Activated T-cell treated with anti-CD3 and anti-CD28 coated beads, Interleukin-2, amount 50 U/mL, for 24 hours (primary cell): ENCODE measurements at places on chromosomes 3 and 15.

- DNase-seq: peak; percentile 30
Measured at GRCh38 chr3:35639254-35640186, at the start of gene ARPP21. Gene ARPP21 (plus strand): TSS chr3:35639525. CDS start chr3:35681752, 42,227 bp downstream.

GRCh38 chr3:151264605-151265004 is 13.7 kb downstream of the P2RY14 start:
- no peak for DNase-seq

- DNase-seq: no peak
Measured at GRCh38 chr3:53892286-53892637, 603 bp upstream of the SELENOK start.

DNA sequence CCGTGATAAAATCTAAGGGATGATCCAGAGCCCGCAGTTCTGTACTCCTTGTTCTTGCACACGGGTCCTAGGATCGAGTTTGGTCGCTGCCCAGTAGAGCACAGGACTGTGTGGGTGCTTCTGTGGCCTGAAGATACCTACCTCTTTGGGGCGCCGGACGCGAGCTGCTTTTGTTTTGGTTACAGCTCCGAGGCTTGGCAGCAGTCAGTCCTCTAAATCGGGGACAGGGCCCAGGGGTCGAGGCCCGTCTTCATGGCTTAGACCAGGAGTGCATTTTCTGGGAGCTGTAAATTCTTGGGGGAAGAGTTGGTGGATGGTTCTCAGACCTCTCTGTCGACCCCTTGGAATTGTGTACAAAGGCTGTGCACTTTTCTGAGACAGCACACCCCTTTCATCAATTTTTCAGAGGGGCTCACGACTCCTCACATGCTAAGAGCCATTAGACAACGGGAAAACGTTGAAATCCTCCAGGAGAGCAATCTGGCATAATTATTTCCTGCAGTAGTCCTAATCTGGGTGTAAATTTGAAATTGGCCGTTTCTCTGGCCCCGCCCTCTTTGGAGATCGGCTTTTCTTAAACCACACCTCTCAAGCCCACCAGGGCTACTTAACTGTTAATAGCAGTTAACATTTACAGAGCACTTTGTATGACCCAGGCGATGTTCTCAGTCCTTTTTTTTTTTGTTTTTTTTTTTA is 928 bp downstream of the CEP97 start:
- peak; percentile 63 for DNase-seq

DNA sequence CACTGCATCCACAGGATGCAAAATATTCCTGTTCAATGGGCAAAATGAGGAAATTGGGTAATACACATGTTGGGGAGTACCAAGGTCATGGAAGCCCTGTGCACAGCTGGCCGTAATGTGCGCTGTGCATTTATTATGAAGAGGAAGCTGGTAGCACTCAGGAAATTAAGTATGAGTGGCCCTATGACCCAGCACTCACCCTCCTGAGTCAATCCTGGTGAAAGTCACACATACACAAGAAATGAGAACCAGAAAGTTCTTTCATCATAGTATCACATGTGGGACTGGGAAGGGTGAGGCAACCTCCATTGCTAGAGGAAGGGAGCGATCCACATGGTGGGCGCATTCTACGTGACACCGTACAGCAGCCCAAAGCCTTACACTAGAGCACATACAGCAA is 11.4 kb upstream of the PRR20G start:
- no peak for DNase-seq

GRCh38 chr3:119308355-119308754 is 14.2 kb downstream of the ARHGAP31 start:
- no peak for DNase-seq

GRCh38 chr3:128155616-128156360 is 2.5 kb downstream of the EEFSEC start:
- no peak for DNase-seq

DNA sequence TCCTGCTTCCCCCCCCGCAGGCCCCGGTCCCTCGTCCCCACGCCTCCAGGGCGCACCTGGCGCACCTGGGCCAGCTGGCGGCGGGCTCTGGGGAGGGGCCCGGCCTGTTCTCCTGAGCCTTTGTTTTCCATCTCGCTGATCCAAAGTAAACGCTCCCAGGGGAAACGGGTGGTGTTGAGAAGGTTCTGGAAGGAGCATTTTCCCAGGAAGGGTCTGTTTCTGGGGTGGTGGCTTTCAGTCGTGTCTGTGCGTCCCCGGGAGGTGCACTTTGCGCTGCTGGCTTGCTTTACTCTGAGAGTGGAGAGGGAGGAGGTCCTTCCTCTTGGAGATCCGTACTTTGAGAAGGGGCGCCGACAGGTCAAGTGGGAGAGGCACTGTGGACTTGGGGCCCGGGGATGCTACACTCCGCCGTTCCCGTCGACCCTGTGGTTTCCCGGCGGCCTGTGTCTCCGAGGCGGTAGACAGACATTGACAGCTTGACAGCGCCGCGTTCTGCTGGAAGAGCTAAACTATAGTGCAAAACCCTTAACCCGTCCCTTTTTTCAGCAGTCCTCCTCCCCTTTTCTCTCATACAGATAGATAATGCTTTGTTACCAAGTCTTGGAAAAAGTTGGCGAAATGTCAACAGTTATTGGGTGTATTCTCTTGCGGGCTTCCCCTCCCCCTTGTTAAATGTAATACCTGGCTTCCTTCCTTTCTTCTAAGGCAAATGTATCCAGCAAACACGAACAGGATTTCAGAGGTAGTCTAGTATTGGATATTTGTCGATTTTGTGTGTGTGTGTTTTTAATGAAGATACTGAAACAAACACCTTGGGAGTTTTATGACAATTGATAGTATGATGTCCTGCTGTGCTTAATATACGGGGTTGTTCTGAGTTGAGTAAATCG is 6.5 kb downstream of the TPM1 start:
- no peak for DNase-seq

DNA sequence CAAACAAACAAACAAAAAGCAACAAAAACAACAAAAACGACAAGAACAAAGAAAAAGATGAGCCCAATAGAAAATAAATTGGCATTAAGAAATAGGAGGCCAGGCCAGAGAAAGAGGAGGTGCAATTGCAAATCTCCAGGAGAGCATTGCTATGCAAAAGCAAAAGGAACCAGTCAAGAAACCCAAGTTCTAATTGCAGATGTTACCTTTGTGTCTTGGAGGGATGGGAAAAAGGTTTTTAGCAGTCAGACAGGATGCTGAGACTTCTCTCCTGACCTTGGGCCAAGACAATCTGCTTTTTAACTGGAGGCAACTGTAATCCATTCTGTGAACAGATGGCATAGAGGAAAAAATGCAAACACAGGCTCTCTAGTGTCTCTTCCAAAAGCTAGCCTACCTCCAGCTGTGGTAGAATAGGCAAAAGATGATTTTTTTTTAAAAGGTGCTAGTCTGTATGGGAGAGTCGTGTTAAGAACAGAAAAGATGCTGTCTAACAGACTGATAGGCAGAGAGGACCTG is 56.4 kb downstream of the LSAMP start:
- no peak for DNase-seq

DNA sequence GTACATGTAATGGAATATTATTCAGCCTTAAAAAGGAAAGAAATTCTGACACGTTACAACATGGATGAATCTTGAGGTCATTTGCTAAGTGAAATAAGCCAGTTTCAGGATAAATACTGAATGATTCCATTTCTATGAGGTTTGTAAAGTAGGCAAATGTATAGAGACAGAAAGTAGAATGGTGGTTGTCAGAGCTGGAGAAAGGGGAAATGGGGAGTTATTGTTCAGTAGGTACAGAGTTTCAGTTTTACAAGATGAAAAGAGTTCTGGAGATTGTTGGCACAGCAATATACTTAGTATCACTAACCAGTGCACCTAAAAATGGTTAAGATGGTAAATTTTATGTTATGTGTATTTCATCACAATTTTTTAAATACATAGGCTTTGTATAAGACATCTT is 60.6 kb downstream of the USP8 start:
- no peak for DNase-seq

GRCh38 chr3:81433675-81434074 is 327.8 kb downstream of the GBE1 start:
- DNase-seq: no peak

DNA sequence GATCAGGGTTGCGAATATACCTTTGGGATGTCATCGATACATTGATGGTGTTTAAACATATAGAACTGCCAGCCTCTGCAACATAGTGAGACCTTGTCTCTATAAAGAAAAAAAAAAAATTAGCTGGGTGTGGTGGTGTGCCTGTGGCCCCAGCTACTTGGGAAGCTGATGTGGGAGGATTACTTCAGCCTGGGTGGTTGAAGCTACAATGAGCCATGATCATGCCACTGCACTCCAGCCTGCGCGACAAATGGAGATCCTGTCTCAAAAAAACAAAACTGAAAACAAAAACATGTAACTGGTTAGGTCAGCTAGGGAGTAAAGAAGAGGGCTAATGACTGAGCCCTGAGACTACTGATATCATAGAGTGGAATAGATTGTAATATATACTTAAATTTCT is 30.7 kb upstream of the MGA start:
- no peak for DNase-seq

DNA sequence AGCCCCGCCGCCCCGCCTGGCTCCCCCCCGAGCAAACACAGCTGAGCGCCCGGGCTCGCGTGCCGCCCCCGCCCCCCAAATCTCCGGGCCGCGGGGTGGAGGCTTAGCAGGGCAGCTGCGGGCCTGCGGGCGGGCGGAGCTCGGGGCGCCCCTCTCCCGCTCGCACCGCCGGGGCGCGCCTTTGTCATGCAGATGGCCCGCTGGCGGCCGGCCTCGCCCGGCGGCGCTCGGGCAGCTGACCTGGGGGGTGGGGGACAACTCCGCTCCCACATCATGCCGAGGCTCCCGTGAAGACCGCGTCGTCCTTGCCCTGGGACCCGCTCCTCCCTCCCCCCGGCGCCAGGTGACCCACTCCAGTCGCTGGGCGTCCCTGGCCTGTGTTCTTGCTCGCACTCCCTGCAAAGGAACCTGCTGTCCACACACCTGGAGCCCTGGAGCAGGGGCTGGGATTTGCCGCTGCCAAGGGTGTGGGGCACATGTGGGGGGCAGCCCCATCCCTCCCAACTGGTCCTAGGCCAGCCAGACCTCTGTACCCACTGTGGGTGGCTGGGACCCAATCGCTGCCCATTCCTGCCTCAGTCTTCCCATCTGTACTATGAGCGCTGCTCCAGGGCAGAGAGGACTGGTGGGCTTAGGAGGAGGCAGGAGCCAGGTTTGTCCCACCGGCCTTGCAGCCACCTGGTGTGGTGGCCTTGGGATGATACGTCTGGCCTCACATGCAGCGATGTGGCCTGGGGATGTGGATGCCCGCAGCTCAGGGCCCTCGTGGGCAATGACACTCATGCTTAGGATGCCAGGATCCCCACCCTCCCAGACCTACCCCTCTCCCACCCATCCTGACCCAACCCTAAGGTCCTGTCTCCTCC is 33.5 kb downstream of the DNAJB8 start:
- no peak for DNase-seq

DNA sequence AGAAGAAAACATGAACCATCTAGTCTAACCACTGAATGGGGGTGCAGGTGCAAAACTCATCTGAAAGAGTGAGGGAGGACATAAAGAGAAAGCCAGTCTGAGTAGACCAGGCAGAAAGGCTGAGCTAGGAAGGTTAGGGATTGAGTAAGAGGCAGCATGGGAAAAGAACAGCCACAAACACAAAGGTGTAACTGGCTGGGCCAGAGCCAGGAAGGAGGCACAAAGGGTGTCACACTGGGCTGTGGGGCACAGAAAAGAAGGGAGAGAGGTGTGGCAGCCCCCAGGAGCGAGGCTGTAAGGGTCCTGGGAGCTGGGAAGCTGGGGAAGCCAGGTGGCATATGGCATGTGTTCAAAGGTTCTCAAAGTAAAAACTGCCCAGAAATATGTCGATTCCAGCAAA is 18.7 kb downstream of the IGSF11 start:
- no peak for DNase-seq

- peak; percentile 63 for DNase-seq
Measured at GRCh38 chr3:72375237-72376076, 472.8 kb downstream of the SHQ1 start.

GRCh38 chr3:11394392-11394791 is 122.2 kb downstream of the ATG7 start:
- no peak for DNase-seq

DNA sequence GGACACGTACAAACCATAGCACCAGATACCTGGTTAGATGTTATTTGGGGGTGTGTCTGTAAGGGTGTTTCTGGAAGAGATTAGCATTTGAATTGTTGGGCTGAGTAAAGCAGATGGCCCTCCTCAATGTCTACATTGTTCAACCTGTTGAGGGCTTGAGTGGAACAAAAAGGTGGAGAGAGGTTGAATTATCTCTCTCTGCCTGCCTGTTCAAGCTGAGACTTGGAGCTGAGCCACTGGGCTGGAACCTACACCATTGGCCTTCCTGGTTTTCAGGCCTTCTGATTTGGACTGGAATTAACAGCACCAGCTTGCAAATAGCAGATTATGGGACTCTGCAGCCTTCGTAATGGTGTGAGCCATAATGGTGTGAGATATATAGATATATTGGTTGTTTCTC is 71.3 kb upstream of the CORO2B start:
- no peak for DNase-seq

- DNase-seq: no peak
Measured at GRCh38 chr3:123258811-123259420, 57.2 kb downstream of the SEC22A start.

GRCh38 chr3:165725296-165725695 is 111.9 kb downstream of the BCHE start:
- DNase-seq: no peak

DNA sequence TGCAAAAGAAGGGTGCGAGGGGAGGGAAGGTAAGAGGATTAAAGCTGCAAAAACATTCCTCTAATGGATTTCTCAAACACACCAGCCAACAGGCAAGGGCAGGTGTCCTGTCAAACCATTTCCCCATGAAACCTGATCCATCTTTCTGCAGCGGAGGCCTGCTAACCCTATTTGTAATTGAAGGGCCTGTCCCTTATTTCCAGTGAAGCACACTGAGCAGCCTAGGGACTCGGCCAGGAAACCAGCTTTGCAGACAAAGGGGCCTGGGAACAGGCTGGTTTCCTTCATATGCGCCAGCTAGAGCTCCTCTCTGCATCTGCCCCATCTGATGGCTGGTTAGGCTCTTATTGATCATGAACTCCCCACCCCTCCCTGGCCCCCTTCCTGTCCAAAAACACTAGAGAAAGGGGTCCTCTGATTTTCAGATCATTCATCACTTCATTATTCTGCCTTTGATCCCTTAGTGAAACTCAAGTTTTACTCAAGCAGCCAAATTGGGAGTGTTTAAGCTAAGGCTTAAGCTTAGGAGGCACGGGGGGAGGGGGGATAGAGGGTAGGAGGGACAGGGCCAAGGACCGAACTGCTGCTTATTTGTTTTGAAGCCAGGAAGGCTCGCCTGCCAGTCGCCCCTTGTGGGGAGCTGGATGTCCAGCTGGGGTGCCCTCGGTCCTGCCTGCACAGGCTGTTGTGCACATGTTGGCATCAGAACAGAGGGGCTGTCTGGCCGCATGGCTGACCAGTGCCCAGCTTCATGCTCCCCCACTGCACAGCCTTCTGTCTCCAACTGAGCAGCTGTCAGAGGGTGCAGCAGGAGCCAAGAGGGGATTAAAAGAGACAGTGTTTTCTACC is 53.1 kb downstream of the BOC start:
- DNase-seq: no peak
